Esophagus muscularis mucosa (tissue), 4 donors: ENCODE measurements at places on chromosomes 2 and 18.

- peaks cover 6% of the 10 kb centered on the region for H3K4me1 ChIP-seq
- DNase-seq, result no peak
- no peaks in the 10 kb centered on the region for H3K27me3 ChIP-seq
- H3K36me3 ChIP-seq, result peaks cover 53% of the 10 kb centered on the region
- H3K27ac ChIP-seq, result no peak overlapping the region
- no peak overlapping the region for H3K4me3 ChIP-seq
These were observed 80.6 kb downstream of the UXS1 start for GRCh38 chr2:106113361-106113966.

GRCh38 chr2:99634234-99634633 lies 144.4 kb upstream of the REV1 start:
- no peak overlapping the region for H3K4me3 ChIP-seq
- H3K36me3 ChIP-seq, result no peaks in the 10 kb centered on the region
- peaks cover 17% of the 10 kb centered on the region for H3K4me1 ChIP-seq
- H3K27ac ChIP-seq, result no peak overlapping the region

- H3K4me3 ChIP-seq, result no peak overlapping the region
- DNase-seq, result peak; percentile 91
- H3K27me3 ChIP-seq, result peaks cover 23% of the 10 kb centered on the region
- H3K4me1 ChIP-seq, result no peaks in the 10 kb centered on the region
- no peaks in the 10 kb centered on the region for H3K36me3 ChIP-seq
These were observed 18.6 kb upstream of the MRPL19 start for GRCh38 chr2:75627902-75628504.

DNA sequence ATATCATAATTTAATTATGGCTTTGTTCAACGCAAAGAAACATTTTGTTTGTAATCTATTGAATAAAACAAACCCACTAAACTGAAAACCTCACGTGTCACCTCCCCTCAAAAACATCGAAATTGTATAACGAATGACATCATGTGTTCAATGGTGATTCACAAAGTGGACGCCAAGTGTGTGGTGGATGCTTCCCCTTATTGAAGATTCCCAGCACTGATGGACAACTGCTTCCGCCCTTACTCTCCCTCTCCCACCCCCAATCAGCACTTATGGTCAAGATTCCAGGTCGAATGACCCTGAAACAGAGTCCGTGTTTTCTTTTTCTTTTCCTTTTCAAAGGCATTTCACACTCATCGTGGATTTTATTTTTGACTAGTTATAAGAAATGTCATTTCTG lies 383.0 kb upstream of the SMIM21 start:
- H3K4me3 ChIP-seq, result no peak overlapping the region
- DNase-seq, result no peak
- H3K36me3 ChIP-seq, result no peaks in the 10 kb centered on the region
- no peak overlapping the region for H3K27ac ChIP-seq
- no peaks in the 10 kb centered on the region for H3K27me3 ChIP-seq

- H3K36me3 ChIP-seq, result no peaks in the 10 kb centered on the region
- no peak overlapping the region for H3K27ac ChIP-seq
- no peak for DNase-seq
- no peaks in the 10 kb centered on the region for H3K27me3 ChIP-seq
- H3K4me3 ChIP-seq, result no peak overlapping the region
- H3K4me1 ChIP-seq, result peaks cover 31% of the 10 kb centered on the region
These were observed 144.1 kb upstream of the SETBP1 start for GRCh38 chr18:44536619-44537018.

DNA sequence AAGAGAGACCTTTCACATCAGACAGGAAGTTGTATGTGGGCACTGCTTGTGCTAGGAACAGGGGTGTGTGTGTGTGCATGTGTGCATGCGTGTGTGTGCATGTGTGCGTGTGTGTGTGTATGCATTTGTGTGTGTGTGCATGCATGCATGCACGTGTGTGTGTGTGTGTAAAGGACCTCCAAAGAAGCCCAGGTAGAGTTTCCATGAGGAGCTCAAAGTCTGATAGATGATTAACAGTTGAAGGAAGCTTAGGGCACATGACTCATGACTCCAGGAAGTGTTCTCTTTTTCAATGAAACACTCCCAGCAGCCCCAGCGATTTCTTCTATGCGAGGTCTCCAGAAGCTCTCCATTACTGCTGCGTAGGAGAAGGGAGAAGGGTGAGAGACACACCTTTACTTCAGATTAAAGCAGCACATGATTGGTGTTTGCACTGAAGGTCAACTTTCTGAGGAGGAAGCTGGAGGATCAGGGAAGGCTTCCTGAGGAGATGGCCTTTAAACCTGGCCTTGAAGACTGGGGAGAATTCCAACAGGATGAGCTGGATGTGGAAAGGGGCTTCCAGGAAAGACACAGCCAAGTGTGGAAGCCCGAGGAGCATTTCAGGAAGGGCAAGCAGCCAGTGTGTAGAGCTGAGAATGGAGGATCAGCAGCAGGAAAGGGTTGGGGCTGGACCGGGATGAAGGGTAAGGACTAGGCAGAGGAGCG lies 77.7 kb downstream of the SMAD4 start:
- H3K36me3 ChIP-seq, result no peaks in the 10 kb centered on the region
- H3K27ac ChIP-seq, result no peak overlapping the region
- H3K27me3 ChIP-seq, result no peaks in the 10 kb centered on the region
- H3K4me1 ChIP-seq, result peaks cover 6% of the 10 kb centered on the region
- DNase-seq, result no peak

GRCh38 chr18:48106976-48107781 lies 176.7 kb upstream of the SMAD2 start:
- no peaks in the 10 kb centered on the region for H3K4me1 ChIP-seq
- H3K4me3 ChIP-seq, result no peak overlapping the region
- DNase-seq, result no peak
- H3K36me3 ChIP-seq, result no peaks in the 10 kb centered on the region
- H3K27me3 ChIP-seq, result no peaks in the 10 kb centered on the region
- H3K27ac ChIP-seq, result no peak overlapping the region

DNA sequence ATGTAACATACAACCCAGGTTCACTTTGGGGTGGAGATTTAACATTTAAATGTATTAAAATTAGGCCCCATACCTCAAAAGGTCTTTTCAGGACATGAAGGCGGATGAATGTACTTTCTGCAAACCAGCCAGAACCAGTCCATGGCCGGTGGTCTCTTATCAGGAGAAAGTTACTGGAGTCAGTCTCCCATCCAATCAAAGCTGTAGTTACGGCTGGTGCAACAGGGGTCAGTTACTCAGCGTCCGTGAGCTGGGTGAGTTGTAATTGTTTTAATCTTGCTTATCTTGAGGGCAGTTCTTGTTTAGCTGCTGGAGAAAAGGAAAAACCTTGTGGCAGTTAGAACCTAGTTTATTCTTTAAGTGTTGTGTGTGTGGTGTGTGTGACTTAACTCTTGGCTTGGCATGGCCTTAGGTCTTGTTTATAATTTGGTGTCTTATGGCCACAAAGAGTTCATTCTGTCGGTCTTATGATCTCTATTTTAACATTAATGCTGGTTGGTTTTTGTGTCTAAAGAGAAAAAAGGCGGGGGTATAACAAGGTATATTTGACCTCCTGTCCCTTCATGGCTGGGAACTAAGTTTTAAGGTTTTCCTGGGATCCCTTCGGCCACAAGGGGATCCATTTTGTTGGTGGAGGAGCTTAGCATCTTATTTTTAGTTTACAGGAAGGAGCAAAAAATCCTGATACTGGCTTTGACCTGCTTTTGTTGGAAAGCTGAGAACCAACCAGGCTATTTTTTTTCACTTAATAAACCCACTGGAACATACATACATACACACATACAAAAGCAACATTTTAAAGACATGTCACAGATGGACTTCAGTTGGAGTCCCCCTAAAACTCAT lies 143.5 kb upstream of the NCK2 start:
- peaks cover 19% of the 10 kb centered on the region for H3K4me1 ChIP-seq
- no peaks in the 10 kb centered on the region for H3K36me3 ChIP-seq
- DNase-seq, result no peak
- no peak overlapping the region for H3K4me3 ChIP-seq
- no peaks in the 10 kb centered on the region for H3K27me3 ChIP-seq

DNA sequence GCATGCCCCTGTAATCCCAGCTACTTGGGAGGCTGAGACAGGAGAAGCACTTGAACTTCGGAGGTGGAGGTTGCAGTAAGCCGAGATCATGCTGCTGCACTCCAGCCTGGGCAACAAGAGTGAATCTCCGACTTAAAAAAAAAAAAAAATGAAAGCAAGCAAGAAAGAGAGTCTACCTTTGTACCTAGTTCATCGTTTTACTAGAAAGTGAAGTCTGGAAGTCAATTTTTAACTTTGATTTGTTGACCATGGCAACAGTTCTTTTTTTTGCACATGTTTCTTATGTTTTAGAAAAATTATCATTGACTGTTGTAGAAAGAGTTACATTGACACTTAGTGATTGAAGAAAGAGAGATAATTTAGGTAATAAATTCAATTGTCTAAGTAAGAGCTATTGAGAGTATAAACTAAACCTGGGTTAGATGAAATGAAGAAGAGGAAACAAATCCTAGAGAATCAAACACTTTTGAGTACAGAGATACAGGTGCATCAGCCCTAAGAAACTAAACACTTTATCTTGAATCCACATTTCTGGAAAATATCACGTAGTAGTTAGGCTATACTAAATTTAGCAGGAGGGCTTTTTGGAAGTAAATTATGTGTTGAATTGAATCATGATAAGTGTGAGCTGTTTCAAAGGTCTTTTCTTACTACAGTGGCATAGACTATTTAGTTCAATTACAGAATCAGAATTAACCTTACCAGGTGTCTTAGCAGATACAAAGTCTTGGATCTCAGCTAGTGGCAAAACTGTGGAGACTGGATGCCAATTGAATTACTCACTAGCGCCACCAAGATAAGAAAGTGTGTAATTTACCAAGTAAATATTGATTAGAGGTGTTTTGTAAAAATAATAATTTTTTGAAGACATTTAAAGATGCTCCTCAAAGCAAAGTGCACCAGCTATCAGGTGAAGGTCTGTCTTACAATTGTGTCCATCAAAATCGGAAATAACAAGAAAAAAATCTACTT lies 303.4 kb upstream of the NRXN1 start:
- DNase-seq, result no peak
- no peaks in the 10 kb centered on the region for H3K27me3 ChIP-seq
- H3K4me3 ChIP-seq, result no peak overlapping the region
- H3K4me1 ChIP-seq, result no peaks in the 10 kb centered on the region
- no peaks in the 10 kb centered on the region for H3K36me3 ChIP-seq

DNA sequence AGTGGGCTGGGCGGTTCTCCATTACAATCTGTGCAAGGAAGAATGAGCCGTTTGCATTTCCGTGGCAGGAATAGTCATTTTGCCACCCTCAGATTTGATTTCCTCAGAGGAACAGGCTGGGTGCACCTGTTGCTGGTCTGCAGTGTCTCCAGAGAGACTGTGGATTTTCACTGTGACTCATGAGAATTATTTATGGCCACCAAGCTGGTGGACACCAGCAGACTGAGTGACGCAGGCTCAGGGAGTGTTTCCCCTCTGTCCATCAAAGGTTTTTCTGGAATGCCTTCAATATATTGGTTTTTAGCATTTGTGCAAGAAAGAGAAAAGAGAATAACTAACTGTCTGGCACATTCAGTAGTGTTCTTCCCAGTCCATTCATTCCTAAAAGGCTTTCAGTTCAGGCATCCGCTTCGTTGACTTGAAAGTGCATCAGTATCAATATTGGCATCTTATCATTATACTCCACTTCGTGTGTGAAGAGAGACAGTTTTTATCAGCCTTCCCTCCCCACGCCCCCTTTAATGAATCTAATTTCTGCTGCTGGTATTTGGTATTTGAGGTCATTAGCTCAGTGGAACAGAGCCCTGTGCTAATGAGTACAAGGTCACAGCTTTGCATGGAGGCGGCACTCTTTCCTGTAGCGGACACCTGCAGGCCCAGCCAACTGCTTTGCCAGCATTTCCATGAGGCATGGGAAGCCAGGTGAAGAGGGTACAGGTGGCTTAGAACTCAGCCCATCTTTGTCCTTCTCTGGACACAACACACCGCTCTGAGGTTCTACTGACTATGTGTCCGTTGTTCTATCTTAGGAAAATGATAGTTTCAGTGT lies 39.9 kb downstream of the PRKCE start:
- no peak for DNase-seq
- peaks cover 24% of the 10 kb centered on the region for H3K4me1 ChIP-seq
- no peak overlapping the region for H3K27ac ChIP-seq

- H3K4me3 ChIP-seq, result no peak overlapping the region
- no peak overlapping the region for H3K27ac ChIP-seq
- peak; percentile 80 for DNase-seq
- no peaks in the 10 kb centered on the region for H3K36me3 ChIP-seq
These were observed 43.3 kb upstream of the CELF4 start for GRCh38 chr18:37608876-37609275.

DNA sequence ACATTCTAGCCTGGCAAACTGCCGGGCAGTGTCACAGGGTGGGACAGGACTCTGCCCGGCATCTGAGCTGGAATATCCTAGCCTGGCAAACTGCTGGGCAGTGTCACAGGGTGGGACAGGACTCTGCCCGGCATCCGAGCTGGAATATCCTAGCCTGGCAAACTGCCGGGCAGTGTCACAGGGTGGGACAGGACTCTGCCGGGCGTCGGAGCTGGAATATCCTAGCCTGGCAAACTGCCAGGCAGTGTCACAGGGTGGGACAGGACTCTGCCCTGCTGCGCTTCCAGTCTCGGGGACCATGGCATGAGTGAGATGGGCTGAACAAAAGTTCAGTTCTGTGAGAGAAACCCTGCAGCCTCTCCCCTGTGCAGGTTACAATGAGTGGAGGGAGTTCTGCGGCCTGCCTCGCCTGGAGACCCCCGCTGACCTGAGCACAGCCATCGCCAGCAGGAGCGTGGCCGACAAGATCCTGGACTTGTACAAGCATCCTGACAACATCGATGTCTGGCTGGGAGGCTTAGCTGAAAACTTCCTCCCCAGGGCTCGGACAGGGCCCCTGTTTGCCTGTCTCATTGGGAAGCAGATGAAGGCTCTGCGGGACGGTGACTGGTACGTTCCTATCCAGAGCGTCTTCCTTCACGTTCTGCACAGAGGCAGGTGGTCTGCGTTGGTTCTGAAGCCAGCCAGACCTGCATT lies 80.3 kb downstream of the TPO start:
- DNase-seq, result no peak
- no peaks in the 10 kb centered on the region for H3K36me3 ChIP-seq
- H3K4me3 ChIP-seq, result no peak overlapping the region
- H3K4me1 ChIP-seq, result no peaks in the 10 kb centered on the region

DNA sequence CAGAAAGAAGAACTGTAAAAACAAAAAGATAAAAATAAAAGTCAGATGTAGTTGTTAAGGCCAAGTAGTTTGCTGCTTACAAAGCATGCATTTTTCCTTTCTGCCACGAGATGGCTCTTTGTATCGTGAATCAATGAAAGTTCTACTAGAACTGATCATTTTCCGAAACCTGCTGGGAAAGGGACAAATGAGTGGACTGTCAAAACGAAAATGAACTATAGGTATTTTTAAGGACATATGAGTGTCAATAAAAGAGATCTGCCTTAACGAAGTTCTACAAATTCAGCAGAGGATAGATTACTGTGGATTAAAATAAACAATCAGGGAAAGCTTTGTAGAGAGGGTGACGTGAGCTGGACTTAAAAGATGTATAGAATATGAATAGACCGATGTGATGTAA lies 15.0 kb upstream of the ELOA2 start:
- H3K27ac ChIP-seq, result no peak overlapping the region
- no peak for DNase-seq
- no peaks in the 10 kb centered on the region for H3K36me3 ChIP-seq
- H3K27me3 ChIP-seq, result no peaks in the 10 kb centered on the region
